Activated naive CD4-positive, alpha-beta T cell treated with Interleukin-2 at 50 U/mL for 16 hours (primary cell): ENCODE measurements at places on chromosomes 1 and 21.
A peak's percentile ranks its signal among the peaks of the same experiment; 100 is the strongest.

DNA sequence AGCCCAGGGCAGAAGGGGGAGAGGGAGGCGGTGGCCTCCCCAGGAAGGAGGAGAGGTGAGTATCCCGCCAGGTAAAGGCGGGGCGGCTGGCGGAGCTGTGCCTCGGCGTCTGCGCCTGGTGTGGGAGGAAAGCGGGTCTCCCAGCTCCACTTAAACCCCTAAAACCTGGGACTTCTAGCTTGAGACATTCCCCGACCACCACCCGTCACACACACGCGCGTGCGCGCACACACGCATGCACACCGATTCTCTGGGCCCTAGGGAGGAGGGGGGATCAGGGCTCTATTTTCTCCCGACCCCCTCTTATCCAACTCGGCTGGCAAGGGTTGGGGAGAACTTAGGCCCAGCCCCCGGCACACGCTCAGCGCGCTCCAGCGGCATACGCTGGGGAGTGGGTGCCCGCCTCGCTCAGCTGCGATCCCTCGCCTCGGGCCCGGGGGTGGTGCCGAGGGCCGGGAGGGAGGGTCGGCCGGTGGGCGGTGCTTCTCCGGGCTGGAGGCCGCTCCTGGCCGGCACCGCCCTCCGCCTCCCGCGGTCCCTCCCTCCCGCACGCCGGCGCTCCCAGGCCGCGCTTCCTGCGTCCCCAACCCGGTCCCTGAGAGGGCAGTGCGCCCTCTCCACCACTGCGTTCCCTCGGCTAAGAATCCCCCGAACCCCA lies at the start of gene TMEM51:
TSS of gene TMEM51 (plus strand) at position 564 of the 658 bp plus-strand sequence. CDS start 61,341 bp downstream, outside the sequence.
- DNase-seq, result no peak

DNA sequence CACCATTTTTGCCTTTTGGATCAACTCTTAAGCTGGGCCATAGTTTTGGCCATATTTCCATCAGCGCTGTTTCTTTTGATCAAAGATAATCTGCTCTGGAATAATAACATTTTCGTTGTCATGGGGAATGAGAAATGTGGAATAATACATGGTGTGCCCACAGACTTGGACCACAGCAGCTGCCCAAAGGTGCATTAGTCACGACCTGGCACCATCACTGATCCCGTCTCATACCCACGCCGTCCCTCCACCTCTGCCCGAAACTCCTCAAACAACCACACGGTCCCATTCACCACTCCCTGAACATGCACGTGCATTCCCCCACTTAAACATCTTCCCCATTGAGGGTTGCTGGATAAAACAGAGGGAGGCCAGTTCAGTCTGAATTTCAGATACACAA lies 76.9 kb downstream of the SLC66A1 start:
- DNase-seq, result no peak

GRCh38 chr1:184753608-184754475 lies 816 bp downstream of the EDEM3 start:
- DNase-seq, result peak; percentile 53

GRCh38 chr1:246949956-246950355 lies 18.2 kb upstream of the AHCTF1 start:
- no peak for DNase-seq

DNA sequence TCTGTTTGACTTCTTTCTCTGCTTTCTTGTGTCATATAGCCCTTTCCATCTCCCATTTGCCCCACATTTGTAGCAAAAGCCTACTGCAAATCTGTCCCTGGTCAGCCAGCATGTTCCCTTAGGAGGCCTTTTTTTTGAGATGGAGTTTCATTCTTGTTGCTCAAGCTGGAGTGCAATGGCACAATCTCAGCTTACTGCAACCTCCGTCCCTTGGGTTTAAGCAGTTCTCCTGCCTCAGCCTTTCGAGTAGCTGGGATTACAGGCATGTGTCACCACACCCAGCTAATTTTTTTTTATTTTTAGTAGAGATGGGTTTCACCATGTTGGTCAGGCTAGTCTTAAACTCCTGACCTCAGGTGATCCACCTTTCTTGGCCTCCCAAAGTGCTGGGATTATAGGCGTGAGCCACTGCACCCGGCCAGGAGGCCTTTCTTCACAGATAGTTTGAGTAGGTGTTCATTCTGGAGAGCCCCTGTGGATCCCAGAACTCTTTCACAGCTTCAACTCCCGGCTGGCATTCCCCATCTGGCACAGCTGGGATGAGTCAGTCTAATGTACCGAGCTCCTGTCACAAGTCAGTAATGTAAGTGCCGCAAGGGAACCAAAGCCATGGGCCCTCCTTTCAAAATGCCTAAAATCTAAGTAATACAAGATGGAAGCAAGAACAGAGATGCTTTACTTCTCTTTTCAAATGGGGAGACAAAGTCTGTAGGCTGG lies 9.4 kb upstream of the NHLH1 start:
- DNase-seq, result no peak

GRCh38 chr1:159892944-159893343 lies 7.0 kb downstream of the CFAP45 start:
- DNase-seq, result no peak

- no peak for DNase-seq
Measured at GRCh38 chr1:9078015-9078751, 8.7 kb upstream of the SLC2A5 start.

DNA sequence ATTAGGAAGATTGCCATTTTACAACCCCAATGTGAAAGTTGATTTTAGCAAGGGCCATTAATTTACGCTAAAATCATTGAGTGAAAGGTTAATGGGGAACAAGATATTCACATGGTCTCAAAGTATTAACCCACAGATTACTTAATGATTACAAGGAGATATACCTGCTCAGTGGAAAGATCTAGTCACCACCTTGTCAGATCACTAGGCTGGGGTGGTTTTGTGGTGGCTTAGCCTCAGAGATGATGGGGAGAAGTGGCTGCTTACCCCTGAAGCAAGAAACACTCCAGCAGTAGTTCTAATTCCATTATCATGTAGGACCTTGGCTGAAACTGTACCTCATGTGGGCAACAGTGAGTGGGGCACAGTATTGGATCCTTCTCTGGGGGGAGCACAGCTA lies 20.1 kb upstream of the TRIM33 start:
- DNase-seq, result no peak

DNA sequence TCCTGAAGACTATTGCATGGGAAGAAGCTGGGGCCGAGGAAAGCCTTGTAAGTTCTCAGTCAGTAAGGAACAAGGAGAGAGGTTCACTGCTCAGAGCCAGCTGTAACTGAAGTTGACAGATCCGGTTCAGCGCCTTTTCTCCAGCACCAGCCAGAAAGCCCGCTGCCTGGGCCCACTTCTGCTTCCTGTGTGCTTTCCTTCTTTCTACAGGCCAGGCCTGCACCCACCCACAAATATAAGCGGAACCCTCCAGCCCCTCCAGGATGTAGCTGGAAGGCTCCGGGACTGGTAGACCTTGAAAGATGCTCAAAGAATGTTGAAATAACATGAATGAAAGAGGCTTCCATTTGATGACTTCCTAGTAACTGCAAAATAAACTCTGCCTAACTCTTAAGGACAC lies 38.8 kb downstream of the PARP1 start:
- no peak for DNase-seq

DNA sequence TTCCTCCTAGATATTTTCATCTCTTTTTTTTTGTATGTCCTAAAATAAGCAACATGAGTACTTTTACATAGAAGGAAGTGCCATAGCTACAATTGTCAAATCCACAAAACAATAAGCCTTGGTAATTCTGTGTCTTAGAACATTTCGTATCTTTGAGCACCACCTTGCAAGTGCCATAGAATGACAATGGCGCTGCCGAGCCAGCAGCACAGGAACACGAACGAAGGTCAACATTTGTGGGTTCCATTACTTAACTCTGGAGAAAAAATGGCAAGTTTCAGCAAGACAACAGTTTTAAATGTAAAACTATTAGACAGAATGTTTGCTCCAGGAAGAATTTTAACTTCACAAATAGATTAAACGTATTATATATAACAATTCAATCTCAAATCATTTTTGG lies 222.1 kb downstream of the CHRM3 start:
- no peak for DNase-seq

DNA sequence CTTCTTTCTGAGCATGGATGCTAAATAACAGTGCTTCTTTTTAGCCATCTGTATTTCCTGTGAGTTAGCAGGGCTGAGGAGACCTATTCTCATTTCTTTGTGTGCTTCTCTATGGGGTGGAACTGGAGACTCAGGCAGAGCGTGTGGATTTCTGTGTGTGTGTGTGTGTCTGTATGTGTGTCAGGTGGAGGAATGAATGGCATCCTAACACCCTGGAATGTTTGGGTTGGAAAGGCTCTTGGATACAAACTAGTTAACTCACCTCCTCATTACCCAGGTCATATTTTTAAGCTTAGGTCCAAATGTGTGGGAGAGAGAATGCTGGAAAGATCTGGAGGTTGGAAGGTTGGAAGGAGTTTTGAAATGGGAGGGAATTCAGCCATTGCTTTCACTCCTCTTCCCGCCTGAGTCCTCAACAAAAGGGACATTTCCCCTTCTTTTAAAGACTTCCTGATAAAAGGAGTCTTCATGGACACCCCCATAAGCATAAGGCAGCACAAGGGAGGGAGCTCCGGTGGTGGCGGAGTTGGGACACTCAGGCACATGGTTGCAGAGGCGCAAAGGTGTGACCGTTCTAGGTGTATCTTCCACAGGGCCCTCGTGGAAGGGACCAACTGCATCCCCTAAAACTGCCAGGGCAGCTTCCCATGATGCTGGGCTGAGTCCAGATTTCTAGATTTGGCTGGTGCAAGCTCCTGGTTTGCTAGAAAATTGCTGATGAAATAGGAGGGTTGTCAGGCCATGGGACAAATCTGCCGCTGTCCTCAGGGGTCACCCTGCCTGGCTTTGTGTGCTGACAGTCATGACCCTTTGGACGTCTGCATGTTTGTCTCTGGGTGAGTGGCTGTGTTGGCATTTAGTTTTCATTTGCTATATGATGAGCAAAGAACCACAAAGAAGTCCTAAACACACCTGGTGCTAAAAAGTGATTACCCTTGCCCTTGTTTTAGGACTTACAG lies 37.6 kb downstream of the MTARC1 start:
- no peak for DNase-seq

GRCh38 chr1:3557366-3557765 lies 53.9 kb downstream of the MEGF6 start:
- no peak for DNase-seq

- no peak for DNase-seq
Measured at GRCh38 chr1:198558402-198558801, 17.9 kb upstream of the ATP6V1G3 start.

DNA sequence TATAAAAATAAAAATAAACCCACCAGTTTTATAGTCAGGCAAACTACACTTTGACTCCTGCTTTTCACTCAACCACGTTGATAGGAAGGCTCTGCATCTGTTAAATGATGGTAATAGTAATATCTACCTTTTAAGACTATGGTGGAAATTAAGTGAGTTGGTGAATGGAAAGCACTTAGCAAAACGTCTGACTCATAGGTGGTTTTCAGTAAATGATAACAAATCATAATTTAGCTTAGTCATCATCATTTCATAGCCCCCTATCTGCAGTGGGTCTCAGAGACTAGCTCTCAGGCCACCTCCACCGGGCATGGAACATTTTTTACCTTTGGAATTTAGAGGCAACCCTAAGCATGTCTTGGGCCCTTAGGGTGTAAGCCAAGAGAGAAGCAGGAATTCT lies 160.0 kb downstream of the PDE4B start:
- DNase-seq, result no peak

DNA sequence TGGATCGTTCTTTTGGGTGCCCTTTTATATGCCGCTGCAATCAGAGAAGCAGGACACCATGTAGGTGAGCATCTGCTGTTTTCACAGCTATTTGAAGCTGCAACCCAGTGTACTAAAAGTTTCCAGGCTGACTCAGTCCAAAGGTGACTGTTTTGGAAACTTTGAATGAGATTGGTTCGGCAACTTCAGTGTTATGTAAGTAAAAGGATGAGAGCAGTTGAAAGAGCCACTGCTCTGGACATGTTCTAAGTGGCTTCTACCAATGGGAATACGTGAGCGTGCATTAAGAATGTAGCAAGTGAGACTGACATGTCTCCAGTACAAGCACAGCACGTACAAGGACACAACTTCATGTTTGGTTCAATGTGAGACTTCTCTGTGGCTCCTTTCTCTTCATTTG lies 55.6 kb downstream of the DDR2 start:
- DNase-seq, result no peak

DNA sequence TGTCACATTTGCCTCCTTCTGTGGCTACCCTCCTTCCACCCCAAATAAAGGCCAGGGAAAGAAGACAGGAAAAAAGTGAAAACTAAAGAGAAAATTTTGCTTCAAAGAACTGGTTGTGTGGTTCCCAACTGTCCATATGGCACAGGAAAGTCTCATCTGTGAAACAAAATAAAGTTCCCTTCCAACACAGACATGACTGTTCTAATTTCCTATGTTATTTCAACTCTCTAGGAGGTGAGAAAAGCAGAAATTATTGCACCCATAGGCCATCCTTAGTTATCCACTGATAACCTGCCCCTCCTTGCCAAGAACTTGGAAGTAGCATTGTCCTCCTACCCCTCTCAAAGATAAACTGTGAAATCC lies 8.1 kb upstream of the RAB29 start:
- no peak for DNase-seq

GRCh38 chr1:172383536-172383935 lies 36.9 kb upstream of the C1orf105 start:
- DNase-seq, result no peak
